Transverse colon (tissue), 4 donors: ENCODE measurements at places on chromosomes 1 and 21.

- no peak for DNase-seq
Observed at GRCh38 chr1:83857103-83857502, 141.8 kb downstream of the TTLL7 start.

DNA sequence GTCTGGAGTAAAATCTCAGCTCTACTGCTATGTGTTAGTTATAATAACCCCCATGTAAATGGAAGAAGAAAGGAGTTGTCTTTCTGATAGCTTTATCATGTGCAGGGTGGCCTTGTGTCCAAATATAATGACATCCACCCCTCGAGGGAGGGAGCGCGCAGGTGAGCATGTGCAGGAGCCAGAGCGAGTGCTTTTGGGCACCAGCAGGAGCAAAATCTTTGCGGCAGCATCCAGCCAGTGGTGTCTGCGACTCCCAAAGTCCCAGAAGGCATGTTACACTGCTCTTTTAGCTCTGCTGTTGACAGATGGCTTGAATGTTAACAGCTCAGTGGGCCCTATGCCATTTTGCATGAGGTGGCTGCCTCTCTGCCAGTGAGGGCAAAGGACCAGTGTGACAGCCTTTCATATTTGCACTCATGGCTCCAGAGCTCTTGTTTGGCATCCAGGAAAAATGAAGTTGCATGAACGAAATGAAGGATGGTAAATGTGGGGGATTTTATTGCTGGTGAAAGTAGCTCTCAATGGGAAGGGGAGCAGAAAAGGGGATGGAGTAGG, 146.7 kb downstream of the HMCN1 start:
- DNase-seq = no peak

- no peak for DNase-seq
Observed at GRCh38 chr1:46175243-46175642, 356 bp downstream of the TSPAN1 start.

DNA sequence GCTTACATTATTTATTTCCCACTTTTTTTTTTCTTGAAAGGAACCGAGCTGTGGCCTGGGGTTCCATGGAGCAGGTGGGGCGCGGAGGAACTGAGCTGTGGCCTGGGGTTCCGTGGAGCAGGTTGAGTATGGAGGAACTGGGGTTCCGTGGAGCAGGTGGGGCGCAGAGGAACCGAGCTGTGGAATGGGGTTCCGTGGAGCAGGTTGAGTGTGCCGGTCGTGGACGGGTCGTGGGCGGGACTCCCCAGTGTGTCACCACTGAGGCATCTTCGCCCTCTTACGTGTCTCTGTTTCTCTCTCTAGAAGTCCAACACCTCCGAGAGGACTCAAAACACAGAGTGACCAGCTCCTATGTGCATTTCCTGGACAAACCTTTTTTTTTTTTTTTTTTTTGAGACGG, 1.2 kb upstream of the SCNN1D start:
- DNase-seq = no peak

DNA sequence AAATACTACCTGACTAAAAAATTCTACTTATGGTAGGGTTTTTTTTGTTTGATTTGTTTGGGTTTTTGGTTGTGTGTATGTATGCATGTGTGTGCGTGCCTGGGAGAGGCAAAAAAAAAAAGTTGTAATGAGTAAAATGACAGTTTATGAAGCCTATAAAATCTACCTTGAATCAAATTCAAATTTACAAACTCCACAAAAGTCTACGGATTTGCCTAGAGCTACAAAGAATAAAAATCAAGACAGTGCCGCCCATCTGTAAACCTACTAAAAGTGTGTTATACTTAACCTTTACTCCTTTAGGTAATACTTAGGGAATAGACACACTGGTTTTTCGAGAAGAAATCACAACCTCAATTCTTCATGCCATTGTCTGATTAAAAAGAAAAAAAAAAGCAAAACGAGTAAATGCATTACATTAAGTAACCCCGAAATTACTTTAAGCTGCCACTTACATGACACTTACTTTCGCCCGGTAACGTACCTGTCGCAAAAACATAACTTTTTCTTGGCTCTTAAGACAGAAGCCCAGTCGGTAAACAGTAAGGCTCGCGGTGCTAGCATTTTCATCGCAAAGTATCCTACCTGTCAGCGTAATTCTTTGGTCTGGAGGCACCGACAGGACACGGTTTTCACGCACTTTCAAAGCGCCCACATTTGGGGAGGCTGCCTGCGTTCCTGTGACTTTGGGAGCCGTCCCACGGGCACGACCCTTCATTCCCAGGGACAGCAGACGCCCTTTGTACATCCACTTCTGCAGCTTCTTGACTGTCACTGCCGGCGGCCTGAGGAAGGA, 951 bp downstream of the SYDE2 start:
- peak; percentile 46 for DNase-seq

GRCh38 chr1:221394011-221394544, 347.8 kb downstream of the DUSP10 start:
- DNase-seq = no peak

- no peak for DNase-seq
Observed at GRCh38 chr1:198773030-198773429, 134.2 kb downstream of the PTPRC start.

DNA sequence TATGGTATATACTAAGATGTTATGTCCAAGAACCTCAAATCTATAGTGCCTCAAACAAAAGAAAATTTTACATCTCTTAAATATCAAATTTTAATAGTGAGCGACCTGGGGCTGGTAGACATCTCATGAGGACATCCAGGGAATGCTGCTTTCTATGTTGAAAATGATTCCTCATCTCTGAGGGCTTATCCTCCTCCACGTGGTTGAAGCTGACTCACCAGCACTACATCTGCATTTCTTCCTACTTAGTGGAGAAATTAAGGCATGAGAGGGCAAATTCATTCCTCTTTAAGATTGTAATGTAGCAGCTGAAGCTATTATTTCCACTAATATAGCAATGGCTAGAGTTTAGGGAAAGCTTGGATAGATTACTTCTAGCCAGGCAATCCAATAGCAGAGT, 529.5 kb downstream of the COL11A1 start:
- DNase-seq = no peak

GRCh38 chr1:209855006-209855405, 27.2 kb downstream of the UTP25 start:
- no peak for DNase-seq

DNA sequence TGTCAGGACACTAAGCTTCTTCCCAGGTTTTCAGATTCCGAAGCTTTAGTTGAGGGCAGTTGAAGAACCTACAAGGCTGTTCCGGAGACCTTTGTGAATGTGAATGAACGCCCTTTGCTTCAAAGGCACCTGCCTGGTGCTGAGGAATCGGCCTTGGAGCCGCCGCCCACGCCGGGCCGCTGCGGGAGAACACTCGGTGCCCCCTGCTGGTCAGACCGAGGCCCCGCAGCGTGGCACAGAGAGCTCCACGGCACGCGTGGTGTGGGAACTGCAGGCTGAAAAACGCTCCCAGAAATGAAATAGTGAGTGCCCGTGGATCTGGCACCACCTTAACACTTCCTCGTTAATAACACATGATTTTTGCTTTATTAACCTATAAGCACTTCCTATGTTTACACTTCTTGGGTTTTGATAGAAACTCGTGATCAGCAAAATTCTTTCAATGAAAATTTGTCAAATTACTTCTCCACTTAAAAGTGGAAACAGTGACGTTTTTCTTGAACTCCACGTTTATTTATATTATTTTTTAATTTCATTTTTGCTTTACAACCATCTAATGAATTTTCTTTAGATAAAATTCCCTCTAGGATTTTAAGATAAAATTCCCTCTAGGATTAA, 460.6 kb downstream of the DSCAM start:
- DNase-seq = peak; percentile 34

- DNase-seq = no peak
Observed at GRCh38 chr1:90925928-90926869, 95.6 kb downstream of the ZNF644 start.

DNA sequence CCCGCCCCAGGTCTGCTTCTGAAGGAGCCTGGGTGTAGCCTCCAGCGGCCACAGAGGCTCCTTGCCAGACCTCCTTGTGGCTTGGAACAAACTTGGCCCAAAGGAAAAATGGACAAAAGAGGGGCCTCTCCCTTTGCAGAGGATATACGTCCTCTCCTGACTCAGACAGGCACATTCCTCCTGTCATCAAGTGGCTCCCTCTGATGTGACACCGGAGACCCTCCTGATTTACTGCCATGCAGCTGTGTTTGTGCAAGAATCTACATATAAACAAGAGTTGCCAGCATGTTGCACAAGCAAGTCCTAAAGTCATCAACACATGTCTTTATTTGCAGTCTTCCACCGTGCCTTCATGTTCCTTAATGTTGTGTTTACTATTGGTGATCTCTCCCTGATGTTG, 54.1 kb upstream of the F3 start:
- no peak for DNase-seq

DNA sequence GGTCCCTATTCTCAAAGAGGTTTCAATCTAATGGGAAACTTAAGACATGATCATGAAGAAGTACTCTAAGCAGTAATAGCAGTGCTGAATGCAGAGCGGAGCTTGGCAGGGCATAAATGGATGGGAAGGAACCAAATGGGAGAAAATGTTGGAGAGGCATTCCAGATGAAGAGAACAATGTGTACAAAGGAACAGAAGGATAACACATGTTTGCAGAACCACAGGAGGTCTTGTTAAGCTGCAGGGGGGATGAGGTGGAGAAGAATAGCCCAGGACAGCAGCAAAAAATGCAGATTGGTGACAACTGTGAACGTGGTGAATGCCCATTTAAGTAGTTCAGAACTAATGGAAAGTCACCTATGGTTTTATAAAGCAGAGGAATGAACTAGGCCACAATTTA, 99.1 kb downstream of the ASTN1 start:
- no peak for DNase-seq

DNA sequence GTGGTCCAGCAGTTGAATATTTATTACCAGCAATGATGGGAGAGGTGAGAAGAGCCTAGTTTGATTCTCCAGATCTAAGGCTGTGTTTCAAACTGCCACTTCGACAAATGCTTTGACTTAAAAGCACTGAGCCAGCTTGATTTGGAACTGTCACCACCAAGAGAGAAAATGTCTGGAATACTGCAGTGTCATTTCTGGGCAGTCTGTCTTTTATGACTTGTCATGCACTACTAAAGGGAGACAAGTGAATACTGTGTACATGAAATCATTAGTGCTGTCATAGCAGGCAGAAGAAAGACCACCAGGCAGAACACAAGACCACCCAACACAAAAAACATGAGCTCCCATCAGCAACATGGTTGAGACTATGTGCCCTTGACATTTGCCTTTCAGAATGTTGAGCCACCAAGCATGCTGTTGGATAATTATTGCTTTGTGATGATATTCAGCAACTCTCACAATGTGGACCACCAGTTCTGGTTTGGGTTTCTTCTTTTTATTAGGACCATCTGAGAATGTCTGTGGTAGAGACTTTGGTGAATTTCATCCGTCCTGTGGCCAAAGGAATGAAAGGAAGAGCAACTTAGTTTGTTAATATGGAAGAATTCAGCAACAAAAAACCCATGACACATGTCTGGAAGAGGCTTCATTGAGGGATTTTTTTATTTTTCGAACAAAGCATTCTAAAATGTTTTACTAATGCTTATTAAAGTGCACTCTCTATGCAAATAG, 125.8 kb downstream of the NTMT2 start:
- DNase-seq = no peak

- no peak for DNase-seq
Observed at GRCh38 chr21:21682172-21682571, 684.0 kb downstream of the NCAM2 start.

DNA sequence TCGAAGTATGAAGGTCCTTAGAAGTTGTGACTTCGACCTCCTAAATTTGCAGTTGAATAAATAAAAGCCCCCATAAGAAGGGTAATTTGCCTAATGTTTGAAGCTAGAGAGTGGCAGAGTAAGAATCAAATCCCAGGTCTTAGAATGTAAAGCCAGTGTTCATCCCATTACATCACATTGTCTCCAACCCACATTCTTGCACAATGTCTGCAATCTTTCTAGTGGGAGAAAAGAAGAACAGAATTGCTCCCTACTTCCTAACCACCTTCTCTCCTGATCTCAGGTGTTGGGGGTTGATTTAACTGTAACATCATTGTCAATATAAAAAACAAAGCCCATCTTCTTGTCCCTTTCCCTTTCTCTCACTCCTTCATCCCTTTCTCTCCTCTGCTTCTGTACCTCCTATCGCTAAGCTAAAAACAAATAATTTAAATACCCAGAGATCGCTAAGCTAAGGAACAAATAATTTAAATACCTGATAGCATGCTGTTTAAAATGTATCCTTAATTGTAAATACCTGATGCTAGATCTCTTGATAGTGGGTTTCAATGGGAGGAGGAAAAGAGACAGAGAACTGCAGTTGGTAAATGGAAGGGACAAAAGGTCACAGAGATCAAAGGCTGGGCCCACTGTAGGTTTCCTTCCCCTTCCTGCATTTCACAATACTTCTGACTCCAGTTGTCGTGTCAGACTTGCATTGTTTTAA, 32.1 kb upstream of the CCDC190 start:
- no peak for DNase-seq

DNA sequence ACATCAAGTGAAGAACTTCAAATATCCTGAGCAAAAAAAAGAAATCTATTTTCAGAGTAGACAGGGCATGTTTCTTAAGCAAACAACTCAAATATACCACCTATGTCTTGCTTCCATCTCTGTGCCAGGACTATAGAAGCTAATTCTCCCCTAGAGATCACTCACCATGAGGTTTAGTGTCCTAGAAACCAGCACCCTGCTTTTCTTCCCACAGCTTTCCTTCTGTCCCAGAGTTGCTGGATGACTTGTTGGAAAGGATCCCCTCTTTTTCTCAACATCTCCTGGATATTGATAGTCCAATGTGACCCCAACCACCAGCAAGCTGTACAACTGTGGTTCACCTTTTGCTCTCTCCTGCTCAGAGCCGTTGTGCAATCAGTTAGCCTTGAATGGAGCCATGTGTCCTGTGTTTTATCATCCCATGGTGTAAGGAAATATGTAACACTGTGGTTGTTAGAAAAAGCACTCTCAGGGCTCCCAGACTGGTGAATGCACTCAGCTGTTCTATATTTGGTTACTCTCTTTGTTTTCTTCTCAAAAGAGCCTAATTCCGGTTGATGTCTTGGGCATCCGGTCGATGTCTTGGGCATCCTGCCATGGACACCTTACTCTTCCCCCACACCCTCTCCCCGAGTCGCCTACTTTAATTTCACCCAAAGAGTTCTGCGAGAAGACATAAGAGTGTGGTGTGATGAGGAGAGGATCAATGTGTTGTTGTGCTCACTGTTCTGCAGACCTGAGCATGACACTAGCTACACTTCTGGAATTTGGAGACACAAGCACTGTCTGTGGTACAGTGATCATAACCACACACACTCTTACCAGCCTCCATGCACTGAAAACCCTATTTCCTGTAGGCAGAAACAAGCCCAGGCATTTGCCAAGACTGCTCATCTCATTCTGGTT, 1.7 kb downstream of the TNFSF4 start:
- no peak for DNase-seq

- DNase-seq = no peak
Observed at GRCh38 chr1:30746212-30747032, 11.2 kb downstream of the LAPTM5 start.

GRCh38 chr1:115138271-115138670, 49.0 kb upstream of the TSPAN2 start:
- no peak for DNase-seq

DNA sequence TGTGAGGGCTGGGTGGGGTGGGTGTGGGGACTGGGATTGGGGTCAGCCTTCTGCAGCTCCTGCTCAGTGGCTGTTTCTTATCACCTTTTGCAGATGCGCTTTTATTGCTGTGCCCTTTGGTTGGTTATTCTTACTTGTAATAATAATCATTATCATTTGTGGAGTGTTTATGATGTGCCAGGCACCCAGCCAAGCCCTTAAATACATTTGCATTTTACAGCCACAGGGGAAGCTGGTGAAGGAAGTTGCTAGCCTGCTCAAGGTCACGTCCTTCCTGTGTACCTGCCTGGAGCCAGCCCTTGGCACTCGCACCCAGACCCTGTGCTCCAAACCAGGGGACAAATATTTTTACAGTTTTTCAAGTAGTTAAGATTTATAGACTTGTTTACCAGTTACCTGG, 144.0 kb downstream of the PGBD5 start:
- DNase-seq = peak; percentile 87
